Activated CD8-positive, alpha-beta memory T cell treated with anti-CD3 and anti-CD28 coated beads, Interleukin-2, amount 10 ng/mL, durations not matched to agents 7 days and 5 days (primary cell): ENCODE measurements at places on chromosomes 12 and 14.

GRCh38 chr12:74514098-74514872, 23.4 kb upstream of the ATXN7L3B start:
- no peak for DNase-seq
- no peaks in the 10 kb centered on the region for H3K4me1 ChIP-seq
- no peaks in the 10 kb centered on the region for H3K36me3 ChIP-seq
- peaks cover 10% of the 10 kb centered on the region for H3K27me3 ChIP-seq
- no peak overlapping the region for H3K27ac ChIP-seq
- H3K4me3 ChIP-seq = no peak overlapping the region

DNA sequence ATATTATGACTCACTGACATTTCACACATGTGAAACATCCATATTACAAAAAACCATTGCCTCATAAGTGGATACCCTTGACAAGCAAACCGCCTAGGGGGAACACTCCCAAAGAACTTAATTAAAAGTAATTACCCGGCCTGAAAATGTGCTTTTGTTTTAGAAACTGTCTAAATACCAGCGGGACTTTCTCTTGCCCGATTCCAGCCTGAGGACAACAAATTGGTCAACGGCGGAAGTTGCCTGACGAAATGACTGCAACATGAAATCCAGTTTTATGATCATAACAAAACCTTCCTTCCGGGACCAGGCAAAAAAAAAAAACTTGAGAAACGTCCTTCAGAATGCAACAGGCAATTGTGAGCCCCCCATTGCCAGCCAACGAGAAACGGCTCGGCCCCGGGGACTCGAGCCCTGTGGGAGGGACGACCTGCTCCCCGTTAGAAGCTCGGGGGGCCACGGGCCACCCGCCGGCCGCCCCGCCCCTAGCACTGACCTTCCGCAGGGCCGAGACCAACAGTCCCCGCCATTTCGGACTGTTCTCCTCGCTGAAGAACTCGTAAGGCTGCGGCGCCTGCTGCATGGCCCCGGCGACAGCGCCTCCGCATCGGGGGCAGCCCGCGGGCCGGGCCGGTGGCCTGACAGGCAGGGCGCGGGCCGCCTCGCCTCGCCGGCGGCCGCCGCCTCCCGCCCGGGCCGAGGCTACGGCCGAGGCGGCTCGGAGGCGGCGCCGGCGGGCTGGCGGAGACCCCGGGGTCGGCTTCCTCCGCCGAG, 490 bp downstream of the SOS2 start:
- H3K27ac ChIP-seq = peak overlapping the region; percentile 87
- peak overlapping the region; percentile 80 for H3K4me3 ChIP-seq
- H3K4me1 ChIP-seq = peaks cover 44% of the 10 kb centered on the region
- peak; percentile 77 for DNase-seq
- H3K27me3 ChIP-seq = peaks cover 16% of the 10 kb centered on the region

- no peaks in the 10 kb centered on the region for H3K27me3 ChIP-seq
- H3K4me3 ChIP-seq = no peak overlapping the region
- H3K36me3 ChIP-seq = peaks cover 2% of the 10 kb centered on the region
- no peak for DNase-seq
- no peak overlapping the region for H3K27ac ChIP-seq
- peaks cover 14% of the 10 kb centered on the region for H3K4me1 ChIP-seq
These were observed 9.9 kb upstream of the SRSF9 start for GRCh38 chr12:120479458-120479857.

- H3K4me3 ChIP-seq = no peak overlapping the region
- no peak for DNase-seq
- H3K27me3 ChIP-seq = peaks cover 15% of the 10 kb centered on the region
- peak overlapping the region; percentile 74 for H3K27ac ChIP-seq
- H3K4me1 ChIP-seq = peaks cover 19% of the 10 kb centered on the region
These were observed 58.4 kb downstream of the IGF1 start for GRCh38 chr12:102421802-102422583.

DNA sequence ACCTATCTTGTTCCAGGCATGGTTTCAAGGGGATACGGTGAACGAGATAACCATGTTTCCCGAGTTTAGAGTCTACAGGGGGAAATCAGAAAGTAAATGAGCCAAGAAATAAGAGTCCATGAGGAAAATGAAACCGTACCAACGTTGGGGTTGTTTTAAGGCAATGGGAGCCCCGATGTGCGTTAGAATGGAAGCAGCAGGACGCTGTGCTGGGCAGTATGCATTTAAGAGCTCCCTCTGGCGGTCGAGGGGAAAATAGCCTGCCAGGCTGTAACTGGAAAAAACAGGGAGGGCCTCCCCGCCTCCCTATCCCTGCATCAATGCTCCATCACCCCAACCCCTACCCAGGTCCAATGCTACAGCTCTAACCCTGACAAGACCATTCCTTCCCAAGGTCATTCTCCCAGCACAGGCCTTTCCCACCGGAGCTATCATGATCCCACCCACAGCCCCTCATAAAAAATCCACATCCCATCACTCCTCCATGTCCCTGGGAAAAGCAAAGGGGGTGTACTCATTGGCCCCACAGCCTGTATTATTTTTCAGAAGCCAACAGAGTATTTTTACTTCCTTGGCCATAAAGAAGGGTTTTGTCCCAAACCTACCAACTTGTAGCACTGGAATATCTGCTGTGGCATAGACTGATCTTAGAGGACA, 226.3 kb upstream of the NOS1 start:
- H3K27me3 ChIP-seq = peaks cover 4% of the 10 kb centered on the region
- no peaks in the 10 kb centered on the region for H3K36me3 ChIP-seq
- no peaks in the 10 kb centered on the region for H3K4me1 ChIP-seq
- H3K27ac ChIP-seq = no peak overlapping the region

GRCh38 chr12:3263282-3263681, 186.1 kb downstream of the TSPAN9 start:
- no peak overlapping the region for H3K27ac ChIP-seq
- DNase-seq = no peak
- no peaks in the 10 kb centered on the region for H3K27me3 ChIP-seq
- H3K4me1 ChIP-seq = no peaks in the 10 kb centered on the region
- no peaks in the 10 kb centered on the region for H3K36me3 ChIP-seq
- H3K4me3 ChIP-seq = no peak overlapping the region
